ENCODE measurements at places on chromosomes 5 and 9.

GRCh38 chr9:129031514-129031913 lies 3.4 kb upstream of the SH3GLB2 start:
- ATAC-seq = no peak

GRCh38 chr5:158303275-158303674 lies 444.3 kb upstream of the CLINT1 start:
- no peak for ATAC-seq

DNA sequence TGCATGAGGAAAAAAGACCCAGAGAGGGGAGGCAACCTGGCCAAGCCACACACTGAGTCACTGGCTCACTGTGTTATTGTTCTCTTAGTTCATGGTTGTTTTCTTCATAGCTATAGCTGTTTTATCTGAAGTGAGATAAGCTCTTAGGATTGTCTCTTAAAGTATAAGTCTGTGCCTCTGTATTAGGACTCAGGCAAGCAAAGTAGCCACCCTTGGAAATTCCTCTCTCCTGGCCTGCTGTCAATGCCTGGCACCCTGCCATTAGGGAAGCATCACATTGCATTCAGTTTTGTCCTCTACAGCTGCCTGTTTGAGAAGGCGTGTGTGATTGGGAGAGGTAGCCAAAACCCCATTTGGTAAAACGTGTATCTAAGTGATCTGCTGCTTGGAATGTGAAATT lies 147.4 kb upstream of the GLRA1 start:
- no peak for ATAC-seq

DNA sequence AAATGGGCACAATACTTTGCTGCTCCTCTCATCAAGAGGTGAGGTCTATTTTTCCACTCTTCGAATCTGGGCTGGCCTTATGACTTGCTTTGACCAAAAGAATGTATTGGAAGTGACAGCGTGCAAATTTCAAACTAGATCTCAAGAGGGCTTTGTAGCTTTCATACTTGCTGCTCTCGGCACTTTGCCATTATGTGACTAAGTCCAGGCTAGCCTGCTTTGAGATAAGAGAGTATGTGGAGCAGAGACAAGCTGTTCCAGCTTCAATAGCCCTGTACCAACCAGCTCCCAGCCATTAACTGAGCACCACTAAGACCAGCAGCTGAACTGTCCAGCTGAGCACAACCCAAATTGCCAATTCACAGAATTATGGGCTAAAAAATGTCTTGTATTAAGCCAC lies 124.6 kb downstream of the ACER2 start:
- ATAC-seq = no peak

- ATAC-seq = no peak
These were observed 4.8 kb downstream of the FIBCD1 start for GRCh38 chr9:130934246-130934645.

- ATAC-seq = no peak
These were observed 39.8 kb downstream of the WDR41 start for GRCh38 chr5:77452351-77452750.

DNA sequence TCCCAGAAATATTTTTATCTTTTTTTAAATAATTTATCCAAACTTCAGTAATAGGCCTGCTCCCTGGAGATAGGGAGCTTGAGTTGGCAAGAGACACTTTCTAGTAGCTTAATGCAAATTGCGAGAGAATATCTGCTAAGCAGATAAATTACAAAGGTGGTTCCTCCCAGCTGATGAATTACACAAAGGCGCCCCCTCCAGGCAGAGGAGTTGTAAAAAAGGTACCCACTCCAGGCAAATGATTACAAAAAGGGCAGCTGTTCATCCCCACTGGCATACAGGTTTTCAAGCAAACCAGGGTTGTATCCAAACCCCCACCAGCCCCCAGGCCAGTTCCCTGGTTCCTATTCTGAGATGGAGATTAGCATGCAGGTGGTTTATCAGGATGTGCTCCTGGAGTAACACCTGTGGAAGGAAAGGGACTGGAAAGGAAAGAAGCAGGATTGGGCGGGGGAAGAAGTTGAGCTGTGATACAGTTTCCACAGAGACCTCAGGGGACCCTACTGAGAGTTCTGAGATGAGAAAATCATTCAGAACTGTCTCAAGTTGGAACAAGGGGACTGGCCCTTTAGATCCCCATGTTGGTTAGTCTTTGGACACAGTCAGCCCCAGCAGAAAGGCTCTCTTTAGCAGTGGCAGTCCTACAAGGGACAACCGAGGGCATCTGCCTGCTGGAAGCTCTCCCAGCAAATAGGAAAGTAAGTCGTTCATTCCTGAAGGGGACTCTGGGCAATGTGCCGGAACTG lies 25.5 kb downstream of the ESM1 start:
- no peak for ATAC-seq

DNA sequence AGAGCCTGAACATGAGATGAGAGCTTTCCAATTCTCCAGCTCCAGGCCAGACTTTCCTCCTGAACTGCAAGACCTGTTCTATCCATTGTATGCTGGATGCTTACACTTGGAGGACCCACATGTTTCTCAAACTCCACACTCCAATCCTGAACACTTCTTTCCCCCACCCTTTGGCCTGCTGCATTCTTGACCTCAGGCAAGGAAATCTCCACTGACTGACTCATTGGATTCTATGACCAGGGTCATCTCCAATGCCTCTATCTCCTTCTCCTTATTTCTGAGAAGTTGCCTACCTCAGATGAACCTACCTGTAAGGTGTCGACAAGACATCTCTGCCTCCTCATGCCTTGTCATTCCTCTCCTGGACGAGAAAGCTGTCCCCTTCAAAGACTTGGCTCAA lies 153.6 kb downstream of the CRB2 start:
- no peak for ATAC-seq

- no peak for ATAC-seq
These were observed 7.5 kb upstream of the SLC12A7 start for GRCh38 chr5:1119312-1119831.

GRCh38 chr5:136209346-136209910 lies 16.5 kb upstream of the SMIM32 start:
- ATAC-seq = no peak

- peak; percentile 71 for ATAC-seq
These were observed 17.5 kb downstream of the TNIP1 start for GRCh38 chr5:151063142-151063989.

GRCh38 chr5:56339732-56340131 lies 106.6 kb upstream of the ANKRD55 start:
- ATAC-seq = no peak

DNA sequence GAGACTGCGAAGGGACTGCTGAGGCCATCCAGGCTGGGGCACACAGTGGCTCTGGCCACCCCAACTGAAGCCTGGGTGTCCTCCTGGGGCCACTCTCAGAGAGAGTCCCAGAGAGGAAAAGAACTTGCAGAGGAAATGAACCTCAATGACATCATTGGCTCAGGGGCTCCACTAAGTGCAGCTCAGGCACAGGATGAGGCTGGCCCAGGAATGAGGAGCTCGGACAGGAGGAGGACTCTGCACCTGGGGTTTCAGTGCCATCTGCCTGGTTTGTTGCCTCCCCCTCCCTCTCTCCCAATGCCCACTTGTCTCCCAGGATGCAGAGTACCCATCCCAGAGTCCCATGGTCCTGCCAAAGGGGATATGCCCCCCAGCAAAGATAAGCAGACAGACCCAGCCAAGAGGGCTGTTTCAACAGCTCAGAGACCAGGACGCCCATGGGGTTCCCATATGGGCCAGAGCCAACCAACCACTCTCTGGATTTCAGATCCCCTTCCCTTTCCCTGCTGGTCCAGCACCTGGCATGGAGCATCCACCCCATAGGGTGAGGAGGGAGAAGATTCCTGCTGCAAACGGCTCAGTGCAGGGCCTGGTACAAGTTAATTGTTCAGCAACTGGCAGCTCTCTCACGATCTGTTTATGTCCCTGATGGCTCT lies 26.9 kb upstream of the OLFM1 start:
- no peak for ATAC-seq

DNA sequence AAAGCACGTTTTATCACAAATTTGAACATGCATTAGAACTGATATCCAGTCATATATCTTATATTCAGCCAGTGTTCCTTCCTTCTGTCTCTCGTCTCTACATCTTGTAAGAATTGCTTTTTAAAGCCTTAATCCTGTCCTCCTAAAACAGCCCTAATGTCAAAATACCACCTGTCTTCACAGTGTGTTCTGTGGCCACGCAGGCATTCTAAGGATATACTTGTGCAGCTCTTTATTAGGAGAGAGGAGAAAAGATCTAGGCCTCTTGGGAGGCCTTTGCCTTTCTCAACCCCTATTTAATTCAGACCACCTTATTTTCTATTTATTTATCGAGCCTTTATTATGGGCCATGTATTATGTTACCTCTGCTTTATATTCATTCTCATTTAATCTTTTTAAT lies 78.3 kb downstream of the MAN2A1 start:
- no peak for ATAC-seq

GRCh38 chr5:9947225-9947714 lies 302.4 kb downstream of the ATPSCKMT start:
- no peak for ATAC-seq

GRCh38 chr9:27377811-27378456 lies 81.0 kb upstream of the EQTN start:
- ATAC-seq = no peak

GRCh38 chr9:7368410-7369292 lies 430.9 kb downstream of the DMAC1 start:
- ATAC-seq = peak; percentile 87

DNA sequence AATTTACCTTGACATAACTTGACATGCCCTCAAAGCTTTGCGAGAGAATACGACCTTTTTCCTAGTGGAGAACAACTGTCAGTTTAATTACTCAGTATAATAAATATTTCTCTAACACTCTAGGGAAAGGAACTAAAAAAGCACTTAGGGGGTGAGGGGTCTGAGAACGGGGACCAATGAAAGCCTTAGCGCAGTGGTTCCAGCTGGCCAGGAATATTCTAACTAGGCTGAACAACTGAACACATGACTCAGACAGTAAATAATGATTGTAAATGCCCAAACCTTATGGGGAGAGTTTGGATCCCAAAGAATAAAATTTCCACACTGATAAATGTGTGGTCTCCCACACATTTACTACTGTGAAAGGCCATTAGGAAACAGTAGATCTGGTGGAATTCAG lies 14.9 kb downstream of the MYO10 start:
- no peak for ATAC-seq

DNA sequence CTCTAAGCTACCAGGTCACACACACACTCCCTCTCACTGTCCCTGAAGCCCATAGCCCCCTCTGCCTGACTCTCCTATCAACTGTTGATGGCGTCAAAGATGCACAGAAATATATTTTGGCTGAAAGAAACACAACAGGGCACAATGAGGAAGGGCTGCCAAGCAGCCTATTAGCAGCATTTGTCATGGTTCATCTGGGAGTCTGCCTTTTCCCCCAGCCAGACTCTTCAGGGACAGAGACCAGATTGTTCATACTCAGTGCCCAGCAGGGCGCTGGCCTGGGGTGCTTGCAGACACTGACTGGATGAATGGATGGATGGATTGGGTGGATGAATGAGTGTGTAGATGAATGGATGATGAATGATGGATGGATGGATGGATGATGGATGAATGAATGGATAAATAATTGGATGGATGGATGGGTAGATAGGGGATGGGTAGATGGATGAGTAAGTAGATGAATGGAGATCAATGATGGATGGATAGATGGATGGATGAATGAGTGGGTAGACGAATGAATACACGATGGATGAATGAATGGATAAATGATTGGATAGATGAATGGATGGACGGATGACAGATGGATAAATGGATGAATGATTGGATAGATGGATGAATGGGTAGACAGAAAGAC lies 90.5 kb downstream of the ADAMTS2 start:
- no peak for ATAC-seq

DNA sequence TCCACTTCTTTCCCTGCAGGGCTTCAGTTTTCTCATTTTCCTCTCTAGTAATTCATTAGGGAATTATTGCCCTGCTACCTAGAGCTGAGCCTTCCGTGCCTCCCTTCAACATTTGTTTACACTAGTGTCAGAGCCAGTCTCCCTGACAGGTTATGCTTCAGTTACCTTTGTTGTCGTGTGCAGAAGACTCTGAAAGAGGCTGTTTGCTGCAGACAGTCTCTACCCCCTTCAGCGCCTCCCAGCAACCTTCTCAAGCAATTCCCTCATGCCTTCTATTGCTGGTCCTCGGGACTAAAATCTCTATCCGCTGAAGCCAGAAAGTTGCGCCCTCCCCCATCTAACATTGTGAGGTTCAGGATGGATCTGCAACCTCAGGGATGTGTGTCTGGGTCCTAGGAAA lies 12.8 kb downstream of the RALGPS1 start:
- no peak for ATAC-seq

- peak; percentile 9 for ATAC-seq
These were observed 61.7 kb upstream of the ZFR start for GRCh38 chr5:32506201-32506661.

DNA sequence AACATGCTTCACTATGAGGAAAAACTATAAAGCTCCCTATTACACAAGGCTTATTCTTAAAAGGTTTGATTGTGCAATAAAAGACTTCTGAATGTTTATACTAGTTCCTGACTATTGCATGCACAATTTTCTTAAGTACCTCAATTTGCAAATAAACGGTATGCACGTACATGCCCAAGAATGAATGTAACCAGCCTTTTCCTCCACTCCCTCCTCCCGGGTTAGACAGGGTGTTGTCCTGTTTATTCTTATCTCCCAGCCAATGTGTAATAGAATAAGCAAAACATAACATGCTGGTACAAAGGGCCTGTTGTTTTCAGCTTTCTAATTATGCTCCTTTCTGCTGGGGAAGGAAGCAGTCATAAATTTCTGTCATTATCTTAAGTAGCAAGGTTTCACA lies 79.1 kb downstream of the AOPEP start:
- ATAC-seq = no peak

- ATAC-seq = no peak
These were observed 510.4 kb upstream of the TYRP1 start for GRCh38 chr9:12182806-12183205.

All from SK-N-SH treated with all-trans-retinoic acid at 6 μM for 48 hours (cell line).